Right cardiac atrium (tissue), 5 donors: ENCODE measurements at places on chromosomes 3 and 15. TPM values are rescaled to one million over a fixed set of nuclear protein-coding genes. Genes with fewer than 3 reads are reported as not detected.

DNA sequence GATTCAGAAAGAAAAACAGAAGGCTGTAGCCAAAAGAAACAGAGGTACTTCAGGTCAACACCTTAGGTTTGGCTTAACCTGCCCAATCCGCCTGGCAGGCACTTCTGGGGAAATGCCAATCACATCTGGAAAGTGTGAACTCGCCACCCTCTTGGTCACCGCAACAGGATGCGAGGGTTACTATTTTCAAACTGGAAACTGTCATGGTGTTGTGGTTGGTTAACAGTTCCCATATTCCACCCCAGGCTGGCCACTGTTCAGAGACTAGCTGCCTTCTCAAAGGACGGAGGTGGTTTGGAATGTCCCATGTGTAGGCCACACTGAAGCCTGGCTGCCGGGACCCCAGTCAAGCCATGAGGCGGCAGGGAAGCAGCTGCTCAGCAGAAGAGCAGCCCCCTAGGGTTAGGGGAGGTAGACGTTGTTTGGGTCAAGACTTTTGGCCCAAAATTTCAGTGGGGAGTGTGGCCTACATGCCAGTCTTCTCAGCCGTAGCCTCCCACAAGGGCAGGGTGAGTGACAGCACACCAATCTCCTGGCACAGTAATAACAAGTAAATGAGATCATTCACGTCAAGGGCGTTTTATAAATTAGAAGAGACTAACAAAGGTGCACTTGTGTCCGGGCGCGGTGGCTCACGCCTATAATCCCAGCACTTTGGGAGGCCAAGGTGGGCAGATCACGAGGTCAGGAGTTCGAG, 54.6 kb downstream of the UMPS start:
- DNase-seq, result no peak

- DNase-seq, result no peak
Measured at GRCh38 chr3:116056280-116056679, 389.0 kb downstream of the LSAMP start.

GRCh38 chr3:159112724-159113123, 310.9 kb downstream of the MFSD1 start:
- no peak for DNase-seq

DNA sequence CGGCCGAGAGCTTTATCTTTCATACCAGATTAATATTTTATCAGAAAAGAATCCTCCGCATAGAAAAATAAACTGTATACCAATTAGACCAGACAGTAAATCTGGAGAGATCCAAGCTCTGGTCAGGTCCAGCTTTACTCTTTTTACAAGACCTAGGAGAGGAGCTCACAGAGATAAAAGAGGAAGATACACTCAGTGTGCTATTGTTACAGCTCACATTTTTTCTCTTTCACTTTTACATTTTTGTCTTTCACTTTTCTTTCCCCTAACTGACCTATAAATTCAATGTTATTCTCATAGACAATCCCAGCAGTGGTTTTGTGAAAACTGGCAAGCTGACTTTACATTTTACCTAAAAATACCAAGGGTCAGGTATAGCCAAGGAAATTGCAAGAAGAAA, 55.8 kb downstream of the GUCA1C start:
- DNase-seq, result no peak

GRCh38 chr3:193605876-193606275, 12.9 kb downstream of the OPA1 start:
- no peak for DNase-seq

DNA sequence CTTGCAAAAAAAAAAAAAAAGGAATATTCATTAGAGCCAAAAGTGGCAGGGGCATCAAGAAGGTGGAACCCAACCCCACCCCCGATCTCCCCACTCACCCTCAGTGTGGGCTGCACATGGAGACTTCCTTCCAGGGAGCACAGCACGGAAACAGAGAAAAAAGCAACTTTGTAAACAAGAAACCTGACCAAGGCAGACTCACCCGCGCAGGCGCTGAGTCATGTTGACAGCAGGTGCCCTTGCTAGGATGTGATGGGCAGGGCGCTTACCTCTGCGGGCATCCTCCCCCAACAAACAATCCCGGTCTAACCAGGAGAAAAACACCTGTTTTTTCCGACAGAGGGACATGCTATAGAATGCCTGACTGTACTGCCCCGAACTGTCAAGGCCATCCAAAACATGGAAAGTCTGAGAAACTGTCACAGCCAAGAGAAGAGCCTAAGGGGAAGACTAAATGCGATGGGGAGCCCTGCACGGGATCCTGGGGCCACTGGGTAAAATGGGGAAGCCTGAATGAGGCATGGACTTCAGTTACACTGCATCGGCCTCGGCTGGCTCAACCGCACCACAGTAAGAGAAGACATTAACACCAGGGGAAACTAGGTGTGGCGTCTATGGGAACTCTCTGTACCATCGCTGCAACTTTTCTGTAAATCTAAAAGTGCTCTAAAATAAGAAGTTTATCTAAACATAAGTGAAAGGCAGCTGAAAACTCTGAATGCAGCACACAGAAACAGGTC, 66.7 kb upstream of the GATA2 start:
- DNase-seq, result no peak

- DNase-seq, result no peak
Measured at GRCh38 chr3:61053781-61054496, 197.3 kb downstream of the FHIT start.

DNA sequence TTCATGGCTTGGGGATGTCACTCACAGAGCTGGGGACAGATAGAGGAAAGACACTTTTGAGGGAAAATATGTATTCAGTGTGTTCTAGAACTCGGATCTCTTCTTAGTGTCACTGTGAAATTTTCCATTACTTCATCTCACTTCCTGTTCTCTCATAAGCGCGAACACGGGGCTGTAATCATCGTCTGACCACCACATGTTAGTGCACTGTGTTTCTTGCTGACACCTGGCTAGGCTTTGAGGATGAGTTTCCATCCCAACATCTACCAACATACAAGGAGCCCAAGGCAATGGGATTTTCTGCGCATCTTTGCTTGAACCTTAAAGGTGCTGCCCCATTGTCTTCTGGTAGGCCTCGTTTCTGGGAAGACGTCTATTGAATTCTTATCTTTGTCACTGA, 84.0 kb downstream of the LIPC start:
- no peak for DNase-seq

GRCh38 chr15:42704492-42704926, 32.4 kb downstream of the CDAN1 start:
- no peak for DNase-seq

DNA sequence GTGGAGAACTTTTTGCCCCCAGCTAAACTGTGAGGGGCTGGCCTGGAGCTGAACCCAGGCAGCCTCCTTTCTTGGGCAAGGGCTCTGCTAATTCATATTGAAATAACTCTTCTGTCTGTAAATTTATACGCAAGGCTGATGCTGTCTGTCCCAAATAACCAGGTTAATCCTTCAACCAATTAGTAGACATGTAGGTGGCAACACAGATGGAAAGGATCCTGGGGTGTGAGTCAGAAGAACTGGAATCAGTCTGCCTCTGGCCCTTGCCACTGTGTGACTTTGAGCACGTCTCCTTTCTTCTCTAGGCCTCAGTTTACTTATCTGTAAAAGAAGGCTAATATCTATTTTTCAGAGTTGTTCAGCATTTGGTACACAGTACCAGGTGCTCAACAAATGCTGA, 48.3 kb upstream of the IREB2 start:
- DNase-seq, result no peak

- no peak for DNase-seq
Measured at GRCh38 chr3:64080616-64081234, 57.4 kb upstream of the PSMD6 start.

DNA sequence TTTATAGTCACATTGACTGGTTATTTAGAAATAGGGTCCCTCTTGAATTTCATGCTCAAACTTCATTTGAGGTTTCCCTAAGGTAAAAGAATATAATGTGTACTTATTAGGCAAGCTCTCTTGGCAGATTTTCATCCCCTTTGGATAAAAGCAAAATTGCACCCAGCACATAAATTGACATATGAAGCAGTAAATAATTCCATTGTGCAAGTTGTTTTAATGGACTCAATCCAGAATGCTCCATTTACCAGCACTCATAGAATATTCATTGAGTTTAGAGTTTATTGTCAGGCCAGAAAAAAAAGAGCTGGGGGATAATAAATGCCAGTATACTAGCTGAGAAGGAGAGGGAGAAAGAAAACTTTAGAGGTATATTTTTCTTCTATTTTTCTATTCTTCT, 136.8 kb downstream of the TPRG1 start:
- DNase-seq, result no peak

GRCh38 chr3:32121137-32121536, 14.7 kb downstream of the GPD1L start:
- DNase-seq, result no peak

- no peak for DNase-seq
Measured at GRCh38 chr15:100807028-100807427, 72.6 kb upstream of the ALDH1A3 start.

GRCh38 chr3:186209810-186210752, 101.2 kb upstream of the ETV5 start:
- DNase-seq, result peak; percentile 37

CLRN1 gene
- total RNA-seq, result not detected

AGBL1 gene
- not detected for total RNA-seq

DLL4 gene
- 14.4 TPM for total RNA-seq

GXYLT2 gene
- total RNA-seq, result 50.7 TPM

RAD51 gene
- total RNA-seq, result 1.4 TPM

CDCP1 gene
- 0.46 TPM for total RNA-seq

XCR1 gene
- 0.06 TPM for total RNA-seq

C3orf49 gene
- not detected for total RNA-seq
